ENCODE measurements at places on chromosomes 1 and 21.

DNA sequence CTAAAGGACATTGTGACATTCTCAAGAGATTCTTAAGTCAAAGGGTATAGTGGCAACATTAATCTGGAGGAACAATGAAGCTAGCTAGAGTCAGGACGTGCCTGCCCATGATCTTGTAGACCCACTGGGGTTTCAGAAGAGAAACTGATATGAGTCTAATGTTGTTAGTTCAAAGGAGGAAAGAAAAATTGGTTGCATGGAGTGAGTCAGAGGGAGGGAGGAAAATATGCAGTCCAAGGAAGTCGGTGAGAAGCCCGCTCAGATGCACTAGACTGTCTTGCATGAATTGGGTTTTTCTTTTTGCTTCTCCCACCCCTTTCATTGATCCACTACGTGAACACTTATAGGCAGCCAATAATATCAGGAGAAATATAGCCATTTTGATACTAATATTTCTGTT, 53.8 kb upstream of the SYT14 start:
- no peak for DNase-seq

GRCh38 chr21:46243325-46243724, 14.8 kb upstream of the LSS start:
- no peak for DNase-seq

DNA sequence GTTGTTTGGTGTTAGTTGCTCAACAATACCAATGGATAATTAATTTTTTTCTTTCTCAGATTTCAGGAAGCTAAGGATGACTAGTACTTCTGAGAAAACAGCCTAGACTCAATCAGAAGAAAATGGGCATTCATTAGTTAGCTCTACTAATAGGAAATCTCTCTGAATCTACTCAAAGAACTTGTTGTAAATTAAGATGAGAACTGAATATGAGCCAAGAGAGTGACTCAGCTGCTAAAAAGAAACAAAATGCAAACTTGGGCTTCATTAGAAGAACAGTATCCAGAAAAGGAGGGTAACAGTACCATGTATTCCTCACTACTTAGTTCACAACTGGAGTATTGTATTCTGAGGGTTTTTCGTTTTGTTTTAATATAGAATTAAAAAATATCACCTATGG, 12.5 kb downstream of the FOXJ3 start:
- DNase-seq = no peak

GRCh38 chr1:171075041-171075440, 15.7 kb upstream of the FMO3 start:
- DNase-seq = no peak

GRCh38 chr1:201724039-201724765, 104.8 kb upstream of the IPO9 start:
- no peak for DNase-seq

DNA sequence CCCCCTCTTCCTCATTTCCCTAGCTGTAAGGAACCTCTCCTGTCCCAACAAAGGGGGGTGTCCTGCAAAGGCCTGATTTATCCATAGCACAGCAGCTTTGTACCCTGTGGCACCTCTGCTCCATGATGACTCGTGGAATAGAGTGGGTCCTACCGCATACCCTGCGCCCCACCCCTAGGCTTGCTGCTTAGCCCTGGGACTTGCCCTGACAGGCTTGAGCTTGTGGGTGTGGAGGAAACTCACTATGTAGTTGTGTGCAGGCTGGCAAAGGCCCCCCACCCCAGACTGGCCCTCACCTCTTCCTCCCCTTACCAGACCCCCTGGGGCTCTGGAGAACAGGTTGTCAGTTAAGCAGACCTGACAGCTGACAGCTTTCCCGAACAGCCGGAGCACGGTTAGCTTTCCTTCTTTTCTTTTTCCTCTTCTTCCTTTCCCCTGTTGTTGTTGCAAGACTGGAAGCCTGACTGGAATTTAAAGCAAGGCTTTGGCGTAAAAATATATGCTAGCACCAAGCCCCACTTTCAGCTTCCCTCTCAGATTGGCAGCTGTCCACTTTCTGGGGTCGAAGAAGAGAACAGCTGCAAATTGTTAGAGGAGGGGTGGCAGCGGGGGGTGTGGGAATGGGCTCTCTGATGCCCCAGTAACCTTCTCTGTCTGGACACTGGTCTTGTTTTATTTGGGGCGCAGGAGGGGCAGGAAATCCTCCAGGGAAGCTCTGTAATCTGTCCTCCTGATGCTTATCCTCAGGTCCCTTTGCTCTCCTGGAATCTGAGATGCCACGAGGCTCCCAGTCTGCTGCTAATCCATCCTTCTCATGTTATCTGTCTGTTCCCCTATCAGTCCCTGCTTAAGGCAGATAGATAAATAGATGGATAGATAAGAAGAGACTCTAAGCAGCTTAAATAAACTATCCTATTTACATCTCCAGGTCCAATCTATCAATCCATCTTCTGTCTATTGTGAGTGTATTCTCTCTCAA, 134.6 kb downstream of the BRINP2 start:
- DNase-seq = no peak

GRCh38 chr21:45156459-45156858, 82.1 kb downstream of the ADARB1 start:
- DNase-seq = no peak

DNA sequence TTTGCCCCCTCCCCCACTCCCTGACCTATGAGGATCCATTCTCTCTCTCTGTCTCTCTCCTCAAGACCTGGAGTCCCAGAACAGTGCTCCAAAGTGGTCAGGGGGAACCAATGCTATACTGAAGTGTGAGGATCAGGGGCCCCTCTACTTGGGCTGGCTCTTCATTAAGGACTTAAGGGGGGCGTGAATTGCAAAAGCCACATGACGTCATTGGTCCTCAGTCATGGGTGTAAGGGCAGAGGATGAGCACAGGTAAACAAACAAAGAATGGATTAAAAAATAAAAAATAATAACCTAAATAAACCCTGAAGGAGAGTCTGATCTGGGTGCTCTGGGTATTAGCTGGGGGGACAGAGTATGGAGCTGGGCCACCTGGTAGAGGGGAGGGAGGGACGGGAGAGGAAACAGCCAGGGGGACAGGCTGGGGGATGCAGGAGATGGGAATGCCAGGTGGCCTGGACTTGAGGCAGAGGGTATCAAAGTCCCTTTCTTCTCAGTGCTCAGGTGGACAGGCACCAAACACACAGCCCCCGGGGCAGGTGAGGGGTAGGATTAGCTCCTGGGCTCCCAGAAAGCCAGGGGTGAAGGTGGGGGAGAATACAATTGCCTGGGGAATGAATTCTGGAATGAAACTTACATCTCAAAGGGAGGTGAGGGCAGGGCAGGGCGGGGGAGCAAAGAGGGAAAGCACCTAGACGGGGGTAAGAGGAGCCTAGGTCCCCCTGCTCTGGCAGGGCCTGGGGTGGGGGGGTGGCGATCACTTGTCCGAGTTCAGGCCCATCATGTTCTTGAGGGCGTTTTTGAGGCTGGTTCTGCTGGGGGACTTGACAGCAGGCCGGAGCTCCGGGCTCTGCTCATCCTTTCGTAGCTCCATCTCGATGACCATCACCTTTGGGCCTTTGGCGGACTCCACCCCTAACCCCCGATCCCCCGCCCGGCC, 4.6 kb downstream of the MPZ start:
- no peak for DNase-seq

DNA sequence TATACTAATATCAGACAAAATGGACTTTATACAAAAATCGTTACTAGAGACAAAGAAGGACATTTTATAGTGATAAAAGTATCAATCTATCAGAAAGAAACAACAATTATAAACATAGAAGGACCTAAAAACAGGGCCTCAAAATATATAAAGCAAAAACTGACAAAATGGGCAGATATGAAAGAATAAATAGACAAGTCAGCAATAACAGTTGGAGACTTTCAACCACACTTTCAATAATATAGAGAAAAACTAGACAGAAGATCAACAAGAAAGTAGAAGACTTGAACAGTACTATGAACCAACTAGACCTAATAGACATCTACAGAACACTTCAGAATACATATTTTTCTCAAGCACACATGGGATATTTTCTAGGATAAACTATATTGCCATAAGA, 52.4 kb downstream of the MIS18A start:
- DNase-seq = no peak

All from T1000 (cell line).